Epithelial cell of esophagus (primary cell): ENCODE measurements at places on chromosomes 1 and 21.

GRCh38 chr1:64161357-64161941, 42.0 kb upstream of the UBE2U start:
- no peak for DNase-seq

DNA sequence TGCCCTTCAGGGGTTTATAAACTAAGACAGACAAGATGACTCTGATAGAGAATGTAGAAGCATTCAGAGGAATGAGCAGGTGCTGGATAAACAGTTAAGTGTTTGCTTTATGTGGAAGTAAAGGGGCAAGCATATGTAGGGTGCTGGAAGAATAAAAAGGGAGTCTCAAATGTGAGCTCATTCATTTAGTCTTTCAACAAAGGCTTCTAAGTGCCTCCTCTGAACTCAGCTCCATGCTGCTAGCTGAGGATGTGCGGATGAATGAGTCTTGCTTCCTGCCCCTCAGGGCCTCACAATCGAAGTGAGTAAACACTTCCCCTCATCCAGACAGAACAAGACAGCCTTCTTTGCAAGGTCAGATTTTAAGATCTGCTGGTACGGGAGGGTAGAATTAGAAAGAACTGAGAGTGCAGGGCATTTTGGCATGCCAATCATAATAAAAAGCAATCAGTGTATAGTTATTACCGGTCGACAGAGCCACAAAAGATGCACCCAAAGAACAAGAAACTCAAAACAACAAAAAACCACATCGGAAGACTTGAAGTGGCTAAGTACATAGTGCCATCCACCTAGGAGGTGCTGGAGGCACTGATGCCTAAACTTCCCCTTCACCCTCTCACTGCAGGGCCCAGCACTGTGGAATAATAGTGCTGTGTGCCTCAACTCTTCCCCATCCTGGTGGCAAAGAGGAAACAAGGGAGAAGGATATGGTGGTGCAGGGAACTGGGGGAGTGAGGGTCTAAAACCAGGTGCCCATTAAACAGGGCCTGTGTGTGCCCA, 69.8 kb downstream of the TNR start:
- peak; percentile 41 for DNase-seq

- peak; percentile 96 for DNase-seq
Observed at GRCh38 chr1:9280015-9280860, 12.5 kb upstream of the SPSB1 start.

GRCh38 chr1:104440011-104440410, 690.3 kb downstream of the AMY1C start:
- no peak for DNase-seq

DNA sequence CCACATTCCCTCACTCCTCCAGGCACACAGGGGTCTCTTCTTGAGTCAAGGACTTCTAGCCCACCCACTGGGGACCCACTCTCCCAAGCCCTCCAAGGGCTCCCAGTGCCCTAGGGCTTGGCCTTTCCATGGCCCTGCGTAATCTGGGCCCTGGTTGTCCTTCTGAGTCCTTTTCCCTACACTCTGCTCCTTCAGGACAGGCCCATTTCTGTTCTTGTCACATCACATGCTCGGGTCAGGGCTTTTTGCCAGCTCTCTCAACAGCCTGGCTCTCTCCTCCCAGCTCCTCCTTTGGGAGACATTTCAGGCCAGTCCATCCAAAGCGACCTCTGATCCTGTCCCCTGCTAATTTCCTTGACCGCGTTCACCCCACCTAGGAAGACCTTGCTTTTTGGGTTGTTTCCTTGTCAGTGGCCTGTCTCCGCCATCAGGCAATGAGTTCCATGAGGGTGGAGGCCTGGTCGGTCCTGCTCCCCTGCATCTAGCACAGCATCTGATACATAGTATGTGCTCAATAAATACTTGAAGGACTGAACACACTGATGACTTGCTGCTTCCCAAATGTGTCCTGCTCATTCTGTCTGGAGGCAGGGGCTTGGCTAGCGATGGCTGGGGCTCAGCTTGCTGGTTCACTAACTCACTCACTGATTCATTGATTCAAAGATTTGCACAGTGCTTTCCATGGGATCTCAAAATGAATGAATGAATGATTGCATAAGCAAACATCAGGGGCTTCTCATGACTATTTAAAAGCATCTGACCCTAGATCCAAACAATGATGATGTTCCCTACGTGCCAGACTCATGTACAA, 44.8 kb downstream of the DHRS3 start:
- DNase-seq = no peak

DNA sequence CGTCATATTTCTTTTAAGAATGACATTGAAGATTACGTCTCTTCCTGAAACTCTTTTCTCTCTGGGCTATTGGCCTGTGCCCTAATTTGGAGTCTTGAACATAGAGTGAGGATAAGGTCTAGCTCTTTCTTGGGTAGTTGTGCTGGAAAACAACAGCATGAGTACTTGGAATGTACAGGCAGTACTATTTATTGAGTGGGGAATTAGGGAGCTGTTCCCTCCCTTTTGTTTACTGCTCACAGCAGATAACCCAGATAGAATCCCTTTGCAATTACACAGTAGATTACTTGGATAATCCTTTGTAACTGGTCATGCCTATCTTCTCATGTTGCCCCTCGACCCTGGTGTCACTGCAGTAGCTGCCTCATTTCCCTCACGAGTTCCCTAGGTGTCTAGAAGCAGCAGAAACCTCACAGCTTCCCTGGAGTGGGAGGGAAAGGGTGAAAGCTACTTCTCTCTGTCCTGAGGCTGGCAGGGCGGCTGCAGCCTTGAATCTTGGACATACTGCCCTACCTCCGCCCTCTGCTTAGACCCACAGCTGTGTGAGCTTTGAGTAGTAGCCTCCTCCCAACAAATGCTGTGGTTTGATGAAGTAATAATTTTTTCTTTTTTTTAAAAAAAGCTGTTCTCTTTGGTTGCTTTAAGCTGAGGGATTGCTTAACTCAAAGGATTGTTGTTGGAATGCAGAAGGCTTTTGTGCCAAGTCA, 70.6 kb downstream of the FGGY start:
- DNase-seq = peak; percentile 24
